ENCODE measurements at places on chromosomes 5 and 9. TPM values are rescaled to one million over a fixed set of nuclear protein-coding genes. Genes with fewer than 3 reads are reported as not detected.

- no peak for DNase-seq
- H3K4me1 ChIP-seq, result no peaks in the 10 kb centered on the region
- peaks cover 9% of the 10 kb centered on the region for H3K36me3 ChIP-seq
- H3K27me3 ChIP-seq, result no peaks in the 10 kb centered on the region
These were observed 17.2 kb upstream of the MCCC2 start for GRCh38 chr5:71569748-71570509.

Gene FCN2
- total RNA-seq, result not detected

GRCh38 chr9:121242219-121242958 is 25.6 kb upstream of the GSN start:
- H3K4me3 ChIP-seq, result no peak overlapping the region
- H3K36me3 ChIP-seq, result peaks cover 7% of the 10 kb centered on the region
- DNase-seq, result no peak
- H3K4me1 ChIP-seq, result no peaks in the 10 kb centered on the region
- H3K27me3 ChIP-seq, result no peaks in the 10 kb centered on the region

DNA sequence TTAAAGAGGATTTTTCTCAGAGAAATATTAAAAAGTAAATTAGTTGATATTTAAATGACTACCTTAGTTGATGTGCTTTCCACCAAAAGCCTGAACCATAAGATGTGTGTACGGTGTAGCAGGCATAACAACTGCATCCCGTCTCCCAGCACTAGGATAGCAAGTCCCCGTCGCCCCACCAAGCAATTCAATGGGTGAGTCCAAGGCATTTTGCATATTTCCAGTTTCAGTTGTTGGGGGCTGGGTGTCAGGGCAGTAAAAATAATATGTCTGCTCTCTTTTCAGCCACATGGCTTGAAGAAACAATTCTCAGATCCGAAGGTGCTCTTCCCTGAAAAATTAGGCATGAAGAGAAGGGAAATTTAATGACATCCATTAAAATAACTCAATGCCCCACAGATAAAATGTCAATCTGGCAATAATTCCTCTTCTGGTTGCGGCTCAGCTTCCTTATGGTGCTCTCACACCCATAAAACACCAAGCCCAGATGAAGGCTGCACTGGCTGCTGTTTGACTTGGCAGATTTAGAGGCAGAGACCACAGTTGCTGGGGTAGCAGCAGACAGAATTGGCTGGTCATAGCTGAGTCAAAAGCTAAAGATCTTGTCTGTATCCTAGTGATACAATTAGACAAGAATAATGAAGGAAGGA is 124.4 kb upstream of the ADCY2 start:
- no peak for DNase-seq
- H3K27ac ChIP-seq, result no peak overlapping the region
- H3K36me3 ChIP-seq, result no peaks in the 10 kb centered on the region
- peaks cover 3% of the 10 kb centered on the region for H3K27me3 ChIP-seq
- H3K4me1 ChIP-seq, result no peaks in the 10 kb centered on the region

Gene SLC4A9
- not detected for total RNA-seq

GRCh38 chr9:16191191-16191590 is 638.3 kb downstream of the CCDC171 start:
- no peak overlapping the region for H3K4me3 ChIP-seq
- no peaks in the 10 kb centered on the region for H3K36me3 ChIP-seq
- H3K27ac ChIP-seq, result no peak overlapping the region
- H3K27me3 ChIP-seq, result no peaks in the 10 kb centered on the region

- H3K27ac ChIP-seq, result no peak overlapping the region
- no peaks in the 10 kb centered on the region for H3K36me3 ChIP-seq
- no peak for DNase-seq
- no peaks in the 10 kb centered on the region for H3K4me1 ChIP-seq
These were observed 605.2 kb downstream of the EBF1 start for GRCh38 chr5:158494541-158494940.

DNA sequence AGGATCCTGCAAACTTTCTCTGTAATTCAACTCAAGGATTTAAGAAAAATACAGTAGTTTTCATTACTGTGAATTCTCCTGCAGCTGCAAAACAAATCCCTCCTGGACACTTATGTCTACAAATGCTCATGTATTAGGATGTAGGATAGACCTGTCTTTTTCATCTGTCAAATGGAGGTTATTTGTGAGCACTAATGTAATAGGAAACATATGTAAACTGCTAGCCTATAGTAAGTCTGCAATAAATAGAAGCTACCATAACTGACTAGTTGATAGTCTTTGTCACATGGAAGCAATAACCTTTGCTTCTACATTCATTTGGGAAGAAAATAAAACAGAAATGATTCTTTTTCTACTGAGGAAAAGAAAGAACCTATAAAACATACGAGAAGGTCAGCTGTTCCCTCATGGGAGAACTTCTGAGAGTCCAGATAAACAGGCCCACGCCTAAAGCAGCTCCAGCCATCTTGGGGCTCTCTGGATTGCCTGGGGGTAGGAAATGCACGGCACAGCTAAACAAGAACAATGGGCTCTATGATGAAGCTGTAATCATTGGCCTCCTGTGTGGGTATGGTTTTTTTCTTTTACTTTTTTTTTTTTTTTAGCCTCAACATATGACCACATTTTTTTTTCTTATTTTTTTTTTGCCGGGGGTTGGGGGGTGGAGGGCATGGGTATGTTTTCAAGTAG is 6.2 kb downstream of the KCNV2 start:
- H3K27me3 ChIP-seq, result no peaks in the 10 kb centered on the region
- no peak overlapping the region for H3K27ac ChIP-seq
- H3K36me3 ChIP-seq, result peaks cover 22% of the 10 kb centered on the region
- no peak for DNase-seq
- H3K4me1 ChIP-seq, result no peaks in the 10 kb centered on the region

- DNase-seq, result no peak
- peaks cover 3% of the 10 kb centered on the region for H3K27me3 ChIP-seq
- H3K4me1 ChIP-seq, result no peaks in the 10 kb centered on the region
- no peaks in the 10 kb centered on the region for H3K36me3 ChIP-seq
These were observed 328.9 kb upstream of the IRX2 start for GRCh38 chr5:3080366-3080765.

Gene INSL4
- total RNA-seq, result not detected

DNA sequence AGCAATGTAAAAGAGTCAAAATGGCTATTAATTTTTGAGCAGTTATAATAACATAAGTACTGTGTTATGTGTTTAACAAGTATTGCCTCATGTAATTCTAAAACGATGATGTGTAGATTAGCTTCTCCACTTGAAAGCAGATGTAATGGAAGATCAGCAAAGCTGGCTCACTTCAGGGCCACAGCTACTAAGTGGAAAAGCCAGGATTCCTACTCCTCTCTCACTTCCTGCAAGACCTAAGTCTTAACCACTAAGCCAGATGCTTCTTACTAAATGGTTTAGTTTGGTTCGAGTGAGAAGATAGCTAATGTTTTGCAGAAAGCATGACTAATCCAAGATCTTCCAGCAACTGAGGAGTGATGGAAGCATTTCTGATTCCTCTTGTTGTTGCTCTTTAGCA is 15.7 kb upstream of the TNC start:
- H3K4me3 ChIP-seq, result no peak overlapping the region
- DNase-seq, result no peak
- no peaks in the 10 kb centered on the region for H3K4me1 ChIP-seq
- H3K27me3 ChIP-seq, result peaks cover 26% of the 10 kb centered on the region

GRCh38 chr9:79408200-79408599 is 163.6 kb upstream of the TLE4 start:
- H3K36me3 ChIP-seq, result no peaks in the 10 kb centered on the region
- H3K27ac ChIP-seq, result no peak overlapping the region
- DNase-seq, result no peak
- H3K27me3 ChIP-seq, result no peaks in the 10 kb centered on the region

DNA sequence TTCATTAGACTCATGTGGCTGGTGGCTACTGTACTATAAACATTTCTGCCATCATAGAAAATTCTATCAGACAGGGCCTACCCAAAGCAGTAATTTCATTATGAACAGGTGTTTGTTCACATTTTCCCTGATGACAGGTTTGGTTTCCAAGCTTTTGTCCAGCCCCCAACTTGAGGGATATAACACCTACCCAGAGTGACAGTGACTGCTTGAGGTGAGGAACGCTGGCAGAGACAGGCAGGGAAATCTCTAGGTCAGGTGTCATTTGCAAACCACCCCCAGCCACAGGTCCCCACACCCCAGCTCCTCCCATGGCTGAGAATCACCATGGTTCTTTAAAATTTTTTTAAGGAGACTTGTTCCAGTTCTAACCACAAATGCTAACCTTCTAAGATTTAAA is 25.5 kb downstream of the GOLM1 start:
- peak; percentile 19 for DNase-seq
- H3K36me3 ChIP-seq, result no peaks in the 10 kb centered on the region
- H3K4me3 ChIP-seq, result no peak overlapping the region
- H3K4me1 ChIP-seq, result peaks cover 21% of the 10 kb centered on the region
- no peak overlapping the region for H3K27ac ChIP-seq

Gene ZNF462
- total RNA-seq, result not detected

DNA sequence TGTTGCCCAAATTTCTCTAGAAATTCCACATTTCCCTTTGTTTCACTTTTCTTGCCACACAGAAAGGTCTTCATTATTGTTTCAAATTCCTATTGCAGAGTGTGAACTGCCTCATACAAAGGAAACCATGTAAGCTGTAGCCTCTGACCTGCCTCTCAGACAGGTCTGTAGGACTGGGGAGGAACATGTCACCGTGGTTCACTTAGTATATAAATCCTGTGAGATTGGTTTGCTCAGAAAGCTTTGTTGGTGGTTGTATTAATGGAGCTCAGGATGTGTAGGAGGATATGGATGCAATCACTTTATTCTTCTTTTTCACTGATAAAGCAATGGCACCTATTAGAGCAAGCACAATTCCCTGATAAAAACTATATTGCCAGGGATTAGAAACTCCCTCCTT is 4.2 kb downstream of the SGCD start:
- no peak overlapping the region for H3K27ac ChIP-seq
- no peak overlapping the region for H3K4me3 ChIP-seq
- DNase-seq, result no peak

Gene DRD1
- total RNA-seq, result not detected

Measured in activated naive CD8-positive, alpha-beta T cell treated with anti-CD3 and anti-CD28 coated beads for 36 hours (primary cell).